ENCODE measurements at places on chromosomes 2 and 18.

DNA sequence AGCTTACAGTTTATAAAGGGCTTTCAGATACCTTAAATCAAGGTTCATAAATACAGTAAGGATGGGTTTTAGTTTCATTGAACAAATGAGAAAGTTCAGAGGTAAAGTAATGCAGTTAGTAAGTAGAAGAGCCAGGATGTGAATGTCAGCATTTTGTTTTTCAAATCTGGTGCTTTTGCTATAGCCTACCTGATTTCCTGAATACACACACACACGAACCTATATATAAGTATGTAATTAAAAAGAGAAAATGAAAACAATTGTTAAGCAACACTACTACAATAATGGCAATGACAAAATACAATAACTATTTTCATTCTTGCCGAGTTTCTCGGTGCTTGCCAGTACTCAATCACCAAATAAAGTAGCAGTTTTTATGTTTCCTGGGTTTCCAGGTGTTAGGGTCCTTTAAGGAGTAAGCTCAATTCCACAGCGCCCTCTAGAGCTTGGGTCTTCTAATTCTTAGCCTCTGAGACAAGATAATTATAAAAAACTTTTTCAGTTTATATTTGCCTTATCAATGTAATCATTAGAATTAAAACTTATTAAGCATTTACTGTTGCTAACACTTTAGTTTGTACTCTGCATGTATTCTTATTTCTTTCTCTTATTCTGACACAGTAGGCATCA, 512.9 kb upstream of the ACVR2A start:
- peak; percentile 44 for DNase-seq

GRCh38 chr2:113218283-113219091, 44.7 kb downstream of the PSD4 start:
- DNase-seq: no peak

DNA sequence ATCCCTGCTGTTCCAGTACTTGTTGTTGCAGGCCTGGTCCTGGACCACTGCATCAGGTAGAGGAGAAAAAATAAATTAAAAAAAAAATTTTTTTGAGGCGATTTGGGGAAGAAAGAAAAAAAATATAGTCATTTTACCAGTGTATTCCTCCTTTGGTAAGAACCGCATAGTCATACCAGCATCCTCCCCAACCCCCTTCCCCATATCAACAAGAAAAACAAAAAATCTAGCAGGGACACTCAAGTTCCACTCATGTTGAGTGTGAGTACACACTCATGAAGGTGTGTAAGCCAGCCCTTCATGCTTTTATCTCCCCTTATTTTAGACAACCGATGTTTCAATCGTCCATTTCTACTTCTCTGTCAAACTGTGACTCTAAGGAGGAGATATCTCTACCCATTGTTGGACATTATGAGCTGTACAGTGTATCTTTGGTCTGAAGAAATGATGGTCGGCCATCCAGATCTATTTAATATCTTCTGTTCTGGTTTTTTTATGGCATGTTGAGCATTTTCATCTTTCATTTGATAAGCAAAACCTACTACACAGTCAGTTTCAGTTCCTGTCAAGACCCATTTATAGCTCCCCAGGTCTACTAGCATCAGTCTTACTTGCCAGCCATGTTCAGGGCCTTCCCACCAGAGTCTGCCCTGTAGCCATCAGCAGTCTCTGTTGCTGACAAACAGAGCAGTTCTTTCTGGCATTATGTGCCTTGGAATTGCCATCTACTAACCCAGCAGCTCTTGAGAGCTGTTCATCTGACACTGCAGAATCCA, 20.0 kb downstream of the ELP2 start:
- DNase-seq: no peak

DNA sequence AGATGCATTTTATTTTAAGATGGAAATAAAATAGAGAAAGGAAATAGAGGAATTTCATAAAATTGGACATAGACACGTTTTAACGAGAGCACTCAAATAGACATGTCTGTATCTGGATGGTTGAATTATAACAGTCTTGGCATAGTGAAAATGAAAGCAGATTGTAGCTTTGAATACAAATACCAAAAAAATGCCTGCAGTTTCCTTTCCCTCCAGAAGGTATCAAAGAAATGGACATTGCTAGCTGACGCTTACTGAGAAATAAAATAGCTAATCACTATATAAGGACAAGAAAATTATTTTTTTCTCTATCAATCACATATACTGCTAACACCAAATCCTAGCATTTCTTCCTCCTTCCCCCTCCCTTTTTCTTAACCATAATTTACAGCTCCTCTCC, 11.4 kb upstream of the MAPRE2 start:
- DNase-seq: peak; percentile 56

GRCh38 chr2:150370561-150370960, 116.9 kb downstream of the RND3 start:
- no peak for DNase-seq

GRCh38 chr18:7370375-7370774, 139.5 kb downstream of the LRRC30 start:
- no peak for DNase-seq

GRCh38 chr2:165407466-165407865, 62.0 kb upstream of the CSRNP3 start:
- no peak for DNase-seq

DNA sequence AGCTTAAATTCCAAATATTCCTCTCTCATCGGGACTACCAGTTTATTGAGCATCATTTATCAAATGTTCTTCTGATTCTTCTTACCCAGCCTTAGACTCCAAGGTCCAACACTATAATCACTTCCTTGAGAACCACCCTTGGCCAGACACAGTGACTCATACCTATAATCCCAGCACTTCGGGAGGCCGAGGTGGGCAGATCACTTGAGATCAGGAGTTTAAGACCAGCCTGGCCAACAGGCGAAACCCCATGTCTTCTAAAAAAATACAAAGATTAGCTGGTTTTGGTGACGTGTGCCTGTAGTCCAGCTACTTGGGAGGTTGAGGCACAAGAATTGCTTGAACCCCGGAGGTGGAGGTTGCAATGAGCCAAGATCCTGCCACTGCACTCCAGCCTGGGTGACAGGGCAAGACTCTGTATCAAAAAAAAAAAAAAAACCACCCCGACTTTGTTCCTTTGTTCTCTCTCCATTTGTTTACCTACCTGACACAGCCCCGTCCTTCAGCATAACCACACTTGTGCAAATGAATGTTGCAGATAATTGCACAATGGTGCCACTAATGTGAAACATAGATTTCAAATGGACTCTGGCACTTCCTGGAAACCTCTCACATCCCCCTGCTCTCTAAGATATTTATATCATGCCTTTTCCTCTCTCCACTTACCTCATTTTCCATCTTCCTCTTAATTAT, 38.9 kb upstream of the LPIN2 start:
- DNase-seq: no peak

DNA sequence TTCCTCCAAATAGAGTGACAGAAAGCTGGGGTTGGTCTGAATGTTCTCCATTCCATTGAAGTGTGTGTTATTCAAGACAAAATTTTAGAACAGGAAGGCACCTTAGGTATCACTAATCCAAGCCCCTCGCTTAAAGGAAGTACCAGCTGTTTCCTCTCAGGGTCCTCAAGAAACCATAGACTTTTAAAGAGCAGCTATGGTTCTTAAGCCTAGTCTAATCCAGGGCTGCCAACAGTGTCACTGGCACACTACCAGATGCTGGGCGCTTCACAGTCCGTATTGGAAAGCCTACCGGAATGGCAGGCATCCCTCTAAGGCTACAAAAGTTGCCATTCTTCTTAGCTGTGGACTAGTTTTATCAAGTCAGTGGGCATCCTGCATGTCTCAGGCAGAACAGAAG, 1.9 kb downstream of the NEMP2 start:
- no peak for DNase-seq

DNA sequence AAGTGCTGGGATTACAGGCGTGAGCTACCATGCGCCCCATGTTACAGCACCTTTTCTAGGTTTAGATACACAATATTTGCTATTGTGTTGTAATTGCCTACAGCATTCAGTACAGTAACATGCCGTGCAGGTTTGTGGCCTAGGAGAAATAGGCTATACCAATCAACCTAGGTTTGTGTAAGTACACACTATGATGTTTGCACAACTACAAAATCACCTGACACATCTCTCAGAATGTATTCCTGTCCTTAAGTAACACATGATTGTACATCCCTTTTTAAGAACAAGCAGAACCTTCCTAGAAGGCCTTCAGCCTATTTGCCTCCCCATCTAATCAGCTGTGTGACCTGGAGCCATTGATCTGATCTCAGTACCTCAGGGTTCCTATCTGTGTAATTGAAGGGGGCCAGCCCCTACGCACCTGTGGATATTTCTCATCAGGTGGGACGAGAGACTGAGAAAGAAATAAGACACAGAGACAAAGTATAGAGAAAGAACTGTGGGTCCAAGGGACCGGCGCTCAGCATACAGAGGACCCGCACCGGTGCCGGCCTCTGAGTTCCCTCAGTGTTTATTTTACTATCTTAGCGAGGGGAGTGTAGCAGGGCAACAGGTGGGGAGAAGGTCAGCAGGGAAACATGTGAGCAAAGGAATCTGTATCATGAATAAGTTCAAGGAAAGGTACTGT, 18.7 kb upstream of the TMBIM1 start:
- DNase-seq: no peak

All from central memory CD4-positive, alpha-beta T cell (primary cell).